Stimulated activated CD8-positive, alpha-beta memory T cell treated with anti-CD3 and anti-CD28 coated beads, Interleukin-7, amount 100 ng/mL, for 1 hour (primary cell): ENCODE measurements at places on chromosomes 2 and 18.

DNA sequence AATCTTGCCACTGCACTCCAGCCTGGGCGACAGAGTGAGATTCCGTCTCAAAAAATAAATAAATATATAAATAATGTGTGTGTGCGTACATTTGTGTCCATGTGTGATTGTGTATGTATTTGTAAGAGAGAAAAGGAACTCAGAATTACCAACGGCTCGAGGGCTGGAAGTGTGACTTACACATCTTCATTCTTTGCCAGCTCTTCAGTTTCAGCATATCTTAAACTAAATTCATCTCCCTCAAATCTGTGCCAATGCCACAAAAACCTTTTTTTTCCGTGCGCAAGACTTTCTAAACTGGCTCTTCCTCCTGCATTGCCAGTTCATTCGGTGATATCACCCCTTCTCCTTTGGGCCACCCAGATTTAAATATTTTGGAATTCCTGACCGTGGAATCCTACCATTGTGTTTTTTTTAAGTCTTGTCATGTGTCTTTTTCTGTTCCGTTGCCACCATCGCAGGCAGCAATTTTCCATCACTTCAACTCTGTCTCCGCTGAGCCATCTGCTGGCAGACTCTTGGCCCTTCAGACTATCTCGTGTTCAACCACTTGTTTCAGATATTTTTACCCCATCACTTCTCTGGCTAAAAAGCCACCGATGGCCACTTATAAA, 77.0 kb upstream of the ZNF532 start:
- DNase-seq: no peak

GRCh38 chr2:224847961-224848850, 132.0 kb upstream of the CCDC195 start:
- DNase-seq: no peak

DNA sequence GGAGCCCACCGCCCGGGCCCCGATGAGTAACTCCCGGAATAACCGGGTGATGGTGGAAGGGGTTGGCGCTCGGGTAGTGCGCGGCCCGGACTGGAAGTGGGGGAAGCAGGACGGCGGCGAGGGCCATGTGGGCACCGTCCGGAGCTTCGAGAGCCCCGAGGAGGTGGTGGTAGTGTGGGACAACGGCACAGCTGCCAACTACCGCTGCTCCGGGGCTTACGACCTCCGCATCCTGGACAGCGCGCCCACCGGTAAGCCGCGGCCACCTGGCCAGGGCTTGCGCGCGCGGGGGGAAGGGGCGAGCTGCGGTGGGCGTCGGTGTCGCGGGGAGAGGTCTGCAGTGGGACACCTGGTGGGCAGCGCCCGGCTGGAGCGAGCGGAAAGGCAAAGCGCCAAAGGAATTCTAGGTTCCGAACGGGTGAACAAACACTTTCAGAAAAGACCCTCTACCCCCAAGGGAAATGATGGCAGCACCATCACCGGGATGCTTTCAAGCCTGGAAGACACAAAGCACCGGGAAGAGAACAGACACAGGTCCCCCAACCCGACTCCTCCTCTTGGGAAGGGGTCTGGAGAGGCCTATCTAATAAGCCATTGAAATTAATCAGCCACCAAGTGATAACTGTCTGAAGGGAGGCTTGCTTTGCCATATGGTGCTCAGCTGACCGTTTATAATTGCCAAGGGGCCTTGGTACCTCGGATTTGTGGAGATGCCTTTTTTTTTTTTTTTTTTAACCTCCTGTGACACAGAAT, 1.1 kb downstream of the MIB1 start:
- no peak for DNase-seq

DNA sequence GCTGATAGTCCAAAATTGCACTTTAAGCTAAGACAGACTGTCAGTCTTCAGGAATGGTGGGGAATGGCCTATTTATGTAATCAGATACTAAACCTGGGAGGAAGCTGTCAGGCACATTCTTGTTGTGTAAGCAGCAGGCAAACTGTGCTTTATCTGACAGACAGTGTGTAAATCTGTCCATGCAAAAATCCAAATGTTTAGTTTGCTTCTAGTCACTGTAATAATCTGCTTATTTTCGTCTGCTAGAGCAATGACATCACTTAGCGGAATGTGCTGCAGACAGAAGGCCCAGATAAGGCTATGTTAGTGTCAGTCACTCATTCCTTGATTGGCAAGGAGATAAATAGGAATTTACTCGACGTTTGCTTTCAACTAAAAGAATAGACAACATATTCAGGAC, 263.5 kb downstream of the ZNF407 start:
- DNase-seq: no peak

- no peak for DNase-seq
These were observed 45.7 kb downstream of the ICOS start for GRCh38 chr2:203982276-203982675.

GRCh38 chr2:69955029-69955428, 6.4 kb downstream of the ASPRV1 start:
- DNase-seq: no peak

- no peak for DNase-seq
These were observed 98.9 kb downstream of the SEPTIN10 start for GRCh38 chr2:109514857-109515256.

- no peak for DNase-seq
These were observed 73.1 kb downstream of the CPO start for GRCh38 chr2:207012461-207012860.

DNA sequence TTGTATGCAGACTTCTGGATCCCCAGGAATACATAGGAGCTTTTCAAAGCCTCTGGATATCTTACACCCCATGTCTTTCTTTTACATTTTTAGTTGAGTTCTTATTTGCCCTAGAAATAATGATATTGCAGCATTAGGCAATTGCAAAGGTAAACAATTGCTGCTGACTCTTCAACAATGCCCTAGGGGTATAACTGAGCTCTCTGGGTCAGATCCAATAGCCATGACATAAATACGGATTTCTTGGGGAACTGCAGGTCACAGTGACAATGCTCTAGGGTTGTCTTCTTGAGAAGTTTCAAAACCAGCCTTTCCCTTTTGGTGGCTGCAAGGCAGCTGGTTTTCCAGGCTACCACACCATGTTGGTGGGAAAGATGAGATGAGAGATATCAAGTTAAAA, 16.5 kb upstream of the OR6B3 start:
- DNase-seq: no peak

- no peak for DNase-seq
These were observed 205.7 kb downstream of the SOCS6 start for GRCh38 chr18:70494524-70494923.

DNA sequence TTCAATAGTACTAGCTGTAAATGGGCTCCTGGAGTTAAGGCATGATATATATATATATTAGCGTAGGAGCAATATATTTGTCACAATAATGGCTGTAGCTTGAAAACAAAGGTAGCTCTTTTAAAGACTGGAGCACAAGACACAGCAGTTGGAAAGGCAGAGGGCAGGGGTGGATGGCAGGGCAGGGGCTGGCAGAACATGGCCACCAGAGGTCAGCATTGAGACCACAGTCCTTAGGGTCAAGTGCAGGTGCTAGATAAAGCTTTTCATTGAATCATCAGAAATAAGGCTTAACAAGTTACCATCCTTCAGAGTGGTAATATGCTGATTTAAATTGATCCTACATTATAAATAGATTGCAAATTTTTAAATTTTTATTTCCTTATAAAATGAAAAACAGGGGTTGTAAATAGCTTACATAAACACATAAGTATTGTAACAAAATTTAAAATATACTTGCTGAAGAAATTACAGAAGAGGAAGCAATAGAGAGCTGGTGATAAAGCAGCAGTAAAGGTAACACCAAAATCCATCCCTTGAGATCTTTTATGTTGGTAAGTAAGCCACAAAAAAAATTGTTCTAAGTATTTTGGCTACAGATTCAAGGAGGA, 161.2 kb upstream of the PIEZO2 start:
- no peak for DNase-seq

DNA sequence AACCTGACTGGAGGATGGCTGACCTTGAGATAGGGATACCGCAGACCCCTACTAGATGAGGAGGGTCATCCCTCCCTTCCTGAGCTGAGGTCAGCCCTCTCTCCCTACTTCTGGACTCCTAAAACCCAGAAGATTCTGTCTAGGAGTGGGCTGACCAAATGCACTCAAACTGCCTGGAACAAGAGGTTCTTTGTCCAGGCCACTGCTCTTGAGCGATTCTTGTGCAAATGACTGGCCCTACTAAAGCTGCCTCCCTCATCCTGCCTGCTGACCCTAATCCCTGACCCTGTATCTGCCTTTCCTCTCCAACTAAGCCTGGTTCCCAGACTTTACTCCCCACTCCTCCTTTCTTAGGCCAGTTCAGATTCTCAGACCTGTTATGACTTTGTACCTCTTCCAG, 56.2 kb downstream of the EFR3B start:
- DNase-seq: no peak

GRCh38 chr2:46811379-46812310, 104.0 kb downstream of the MCFD2 start:
- DNase-seq: no peak

GRCh38 chr18:55575066-55575465, 12.9 kb downstream of the TCF4 start:
- no peak for DNase-seq

DNA sequence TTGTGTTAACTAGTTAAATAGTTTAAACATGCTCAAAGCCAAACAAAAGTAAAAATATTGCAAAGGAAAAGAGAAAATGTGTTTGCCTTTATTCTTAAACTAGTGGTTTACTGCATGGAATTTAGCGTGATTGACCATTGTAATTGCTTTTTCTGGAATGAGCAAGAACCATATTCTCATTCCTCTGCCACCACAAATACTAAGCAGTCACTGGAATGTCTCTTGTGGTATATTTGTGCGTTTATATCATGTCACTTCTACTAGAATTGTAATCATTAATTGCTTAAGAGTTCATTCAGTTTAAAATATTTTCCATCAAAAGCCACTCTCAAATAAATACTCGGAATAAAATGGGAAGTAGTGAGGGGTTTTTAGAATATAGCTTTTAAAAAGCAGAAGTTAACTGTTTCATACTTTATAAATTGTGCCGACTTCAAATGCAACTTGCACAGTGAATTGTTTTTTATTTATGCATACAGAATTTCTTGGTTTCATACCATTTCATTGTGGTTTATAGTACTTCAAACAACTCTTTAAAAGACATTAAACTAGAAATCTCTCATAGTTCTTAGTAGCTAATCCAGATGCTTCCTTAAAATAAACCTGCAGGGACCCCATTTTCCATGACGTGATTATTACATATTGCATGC, 288.1 kb downstream of the EPHA4 start:
- no peak for DNase-seq

GRCh38 chr2:163658556-163658955, 77.3 kb downstream of the FIGN start:
- DNase-seq: no peak

GRCh38 chr2:5942204-5942603, 250.0 kb downstream of the SOX11 start:
- DNase-seq: no peak

DNA sequence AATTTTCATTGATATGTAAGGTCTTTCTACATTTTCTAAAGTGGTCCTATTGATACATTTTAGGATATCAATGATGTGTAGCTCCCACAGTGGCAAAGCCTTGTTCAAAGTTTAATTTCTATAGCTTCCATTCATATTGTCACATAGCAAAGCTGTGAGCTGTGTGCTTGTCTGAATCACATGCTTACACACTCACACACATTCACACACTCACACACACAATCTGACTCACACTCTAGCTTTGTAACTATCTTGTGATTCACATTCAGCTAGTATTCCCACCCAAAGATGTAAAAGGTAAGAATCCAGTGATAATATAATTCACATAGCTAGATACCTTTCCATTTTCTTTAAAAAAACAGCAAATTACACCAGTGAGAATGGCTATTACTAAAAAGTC, 58.7 kb downstream of the MAPRE2 start:
- no peak for DNase-seq

DNA sequence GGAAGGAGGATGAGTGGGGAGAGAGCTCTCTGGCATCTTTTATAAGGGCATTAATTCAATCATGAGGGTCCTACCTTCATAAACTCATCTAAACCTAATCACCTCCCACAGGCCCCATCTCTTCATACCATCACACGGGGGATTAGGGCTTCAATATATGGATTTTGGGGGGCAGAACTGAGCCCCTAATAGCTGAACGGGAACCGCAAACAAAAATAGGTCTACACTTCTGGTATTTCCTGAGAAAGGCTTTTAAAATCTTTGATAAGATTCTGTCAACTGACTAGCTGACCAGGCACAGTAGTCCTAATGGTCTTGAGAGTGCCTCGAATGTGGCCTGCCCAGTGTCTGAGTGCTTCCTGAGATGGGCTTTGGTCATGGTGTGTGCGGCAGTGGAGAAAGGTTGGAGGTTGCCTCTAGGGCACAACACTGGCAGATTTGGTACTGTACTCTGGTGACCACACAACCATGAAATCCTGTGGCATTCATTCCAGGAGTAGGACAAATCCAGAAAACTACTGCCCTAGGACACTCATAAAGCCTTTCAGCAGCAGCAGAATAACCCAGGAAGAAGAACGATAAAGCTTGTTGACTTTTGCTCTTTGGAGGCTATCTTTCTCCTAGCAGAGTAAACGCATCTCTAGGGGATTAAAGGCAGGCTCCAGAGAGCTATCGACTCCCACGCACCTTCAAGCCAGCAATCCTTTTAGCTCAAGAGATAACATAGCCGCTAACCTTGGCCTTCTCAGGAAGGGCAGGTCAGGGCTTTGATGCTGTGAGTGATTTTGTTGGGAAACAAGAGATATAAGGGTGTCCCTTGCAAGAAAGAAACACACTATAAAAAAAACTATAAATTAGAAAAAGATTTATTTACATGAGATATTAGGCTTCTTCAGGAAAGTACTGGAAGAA, 12.3 kb upstream of the APOB start:
- DNase-seq: no peak

DNA sequence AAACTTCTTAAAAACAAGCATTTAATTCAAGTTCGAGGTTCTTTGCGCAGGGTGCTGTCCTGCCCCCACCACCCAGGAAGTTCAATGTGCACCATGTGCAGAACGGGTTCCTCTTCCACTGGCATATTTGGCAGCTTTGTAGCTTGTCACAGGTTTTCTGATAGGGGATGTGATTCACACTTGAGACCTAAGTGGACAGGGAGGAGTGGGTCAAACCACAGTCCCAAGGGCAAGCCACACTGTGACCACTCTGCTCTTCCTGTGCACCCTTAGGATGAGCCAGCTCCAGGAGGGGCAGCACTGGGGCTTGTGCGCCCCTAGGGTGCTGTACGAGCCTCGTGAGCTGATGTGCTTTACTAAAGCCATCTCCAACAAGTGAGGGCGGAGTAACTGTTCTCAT, 82.5 kb downstream of the TGFA start:
- no peak for DNase-seq

GRCh38 chr2:196376984-196377877, 205.9 kb upstream of the STK17B start:
- no peak for DNase-seq

DNA sequence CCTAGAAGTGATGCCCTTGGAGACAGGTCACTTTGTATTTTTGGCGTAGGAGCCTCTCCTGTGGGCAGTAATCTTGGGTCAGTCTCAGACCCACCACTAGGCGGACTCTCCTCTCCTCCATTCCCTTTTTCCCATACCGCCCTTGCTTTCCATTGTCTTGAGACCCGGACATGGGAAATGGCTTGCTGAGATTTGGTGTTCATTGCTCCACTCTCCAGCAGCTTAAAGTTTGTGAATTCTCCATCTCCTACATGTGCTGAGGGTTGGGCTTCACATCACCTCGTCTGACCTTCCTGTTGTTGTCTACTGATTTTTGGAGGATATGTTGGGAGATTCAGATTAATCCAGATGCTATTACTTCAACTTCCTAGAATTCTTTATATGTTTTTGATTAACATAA, 159.2 kb upstream of the RAB12 start:
- no peak for DNase-seq
